ENCODE measurements at places on chromosomes 12 and 14.
A peak's percentile ranks its signal among the peaks of the same experiment; 100 is the strongest.

GRCh38 chr14:98077176-98077575 is 1194.8 kb downstream of the BCL11B start:
- no peak for DNase-seq

- no peak for DNase-seq
These were observed 3.2 kb upstream of the TBX5 start for GRCh38 chr12:114408886-114409851.

GRCh38 chr12:69024907-69025306 is 91.9 kb upstream of the CPM start:
- DNase-seq = no peak

DNA sequence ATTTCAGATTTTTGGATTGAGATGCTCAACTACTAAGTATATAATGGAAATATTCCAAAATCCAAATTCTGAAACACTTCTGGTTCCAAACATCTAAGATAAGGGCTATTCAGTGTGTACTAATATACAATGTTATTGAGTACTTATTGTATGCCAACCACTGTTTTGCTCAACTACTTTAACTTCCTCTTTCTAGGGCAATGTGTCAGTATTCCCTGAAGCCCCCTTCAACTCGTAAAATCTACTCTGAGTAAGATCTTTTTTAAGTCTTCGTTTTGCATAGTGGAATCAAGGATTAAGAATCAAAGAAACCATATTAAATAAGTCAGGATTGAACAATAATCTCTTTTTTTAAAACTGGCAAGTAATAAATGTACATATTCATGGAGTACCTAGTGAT is 45.5 kb downstream of the SPATA7 start:
- no peak for DNase-seq

DNA sequence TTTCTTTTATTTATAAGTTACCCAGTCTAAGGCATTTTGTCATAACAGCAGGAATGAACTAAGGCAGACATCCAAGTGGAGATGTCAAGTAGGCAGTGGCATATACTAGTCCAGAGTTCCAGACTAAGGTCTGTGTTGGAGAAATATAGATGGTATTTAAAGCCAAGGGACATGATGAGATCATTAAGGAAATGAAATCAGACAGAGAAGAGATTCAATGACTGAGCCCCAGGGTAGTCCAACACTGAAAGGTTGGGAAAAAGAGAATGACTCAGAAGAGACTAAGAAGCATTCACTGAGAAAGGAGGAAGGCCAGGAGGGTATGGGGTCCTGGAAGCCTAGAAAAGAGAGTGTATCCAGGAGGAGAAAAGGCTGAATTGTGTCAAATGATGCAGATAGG is 442.2 kb upstream of the CCDC196 start:
- no peak for DNase-seq

DNA sequence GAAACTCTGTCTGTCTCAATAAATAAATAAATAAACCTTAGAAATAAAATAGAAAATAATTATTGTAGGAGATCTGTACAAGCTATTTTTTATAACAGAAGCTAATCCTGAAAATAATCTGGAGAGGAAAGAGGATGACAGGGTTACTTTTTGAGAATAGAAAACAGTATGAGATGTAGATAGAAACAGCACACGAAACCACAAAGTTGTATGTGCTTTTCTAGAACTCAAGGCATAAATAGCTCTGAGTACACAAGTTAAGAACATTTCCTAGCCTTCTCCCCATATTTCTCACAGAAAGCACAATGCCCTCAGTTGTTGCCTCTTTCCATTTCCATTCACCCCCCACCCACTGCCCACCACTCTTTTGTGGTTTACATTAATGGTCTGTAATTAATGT is 35.7 kb downstream of the SLC38A4 start:
- DNase-seq = no peak

DNA sequence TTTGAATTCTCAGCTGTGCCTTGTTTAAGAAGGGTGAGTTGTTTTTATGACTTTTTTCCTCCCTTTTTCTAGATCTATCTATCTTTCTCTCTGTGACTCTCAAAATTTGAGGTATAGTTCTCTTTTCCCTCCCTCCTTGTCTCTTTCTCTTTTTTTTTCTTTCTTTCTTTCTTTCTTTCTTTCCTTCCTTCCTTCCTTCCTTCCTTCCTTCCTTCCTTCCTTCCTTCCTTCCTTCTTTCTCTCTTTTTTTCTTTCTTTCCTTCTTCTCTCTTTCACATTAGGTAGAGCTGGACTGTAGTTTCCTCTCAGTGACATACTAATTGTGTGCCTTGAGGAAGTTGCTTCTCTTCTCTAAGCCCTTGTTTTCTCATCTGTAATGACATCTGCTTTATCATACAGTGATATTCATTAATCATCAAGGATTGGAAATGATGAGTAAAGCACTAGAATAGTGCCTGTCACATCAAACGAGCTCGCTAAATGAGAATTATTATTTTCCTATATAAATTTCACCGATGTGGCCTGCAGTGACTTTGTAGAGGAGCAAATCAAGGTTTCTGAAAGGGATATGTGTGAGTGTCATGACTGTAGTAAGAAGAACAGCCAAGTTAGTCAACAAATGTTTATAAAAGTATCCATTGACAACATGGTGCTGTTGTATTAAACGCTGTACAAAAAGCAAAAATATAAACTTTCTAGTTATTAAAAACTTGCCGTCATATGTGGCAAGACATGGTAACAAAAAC is 78.9 kb upstream of the SLC38A2 start:
- DNase-seq = no peak

DNA sequence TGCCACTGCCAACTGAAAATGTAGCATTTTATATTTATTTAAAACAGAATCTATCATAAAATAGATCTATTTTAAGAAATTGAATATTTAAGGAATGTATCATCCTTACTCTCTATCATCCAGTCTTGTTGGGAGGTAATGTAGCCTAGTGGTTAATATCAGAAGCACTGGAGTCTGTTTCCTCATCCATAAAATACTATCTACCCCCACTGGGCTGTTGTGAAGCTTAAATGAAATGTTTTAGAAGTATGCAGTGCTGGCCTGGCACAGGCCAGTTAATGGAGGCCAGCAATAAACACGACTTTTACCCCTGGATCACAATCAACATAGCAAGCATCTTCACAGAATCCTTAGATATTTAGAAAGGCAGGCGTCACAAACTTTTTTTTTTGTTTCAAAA is 188.0 kb downstream of the CAND1 start:
- no peak for DNase-seq

DNA sequence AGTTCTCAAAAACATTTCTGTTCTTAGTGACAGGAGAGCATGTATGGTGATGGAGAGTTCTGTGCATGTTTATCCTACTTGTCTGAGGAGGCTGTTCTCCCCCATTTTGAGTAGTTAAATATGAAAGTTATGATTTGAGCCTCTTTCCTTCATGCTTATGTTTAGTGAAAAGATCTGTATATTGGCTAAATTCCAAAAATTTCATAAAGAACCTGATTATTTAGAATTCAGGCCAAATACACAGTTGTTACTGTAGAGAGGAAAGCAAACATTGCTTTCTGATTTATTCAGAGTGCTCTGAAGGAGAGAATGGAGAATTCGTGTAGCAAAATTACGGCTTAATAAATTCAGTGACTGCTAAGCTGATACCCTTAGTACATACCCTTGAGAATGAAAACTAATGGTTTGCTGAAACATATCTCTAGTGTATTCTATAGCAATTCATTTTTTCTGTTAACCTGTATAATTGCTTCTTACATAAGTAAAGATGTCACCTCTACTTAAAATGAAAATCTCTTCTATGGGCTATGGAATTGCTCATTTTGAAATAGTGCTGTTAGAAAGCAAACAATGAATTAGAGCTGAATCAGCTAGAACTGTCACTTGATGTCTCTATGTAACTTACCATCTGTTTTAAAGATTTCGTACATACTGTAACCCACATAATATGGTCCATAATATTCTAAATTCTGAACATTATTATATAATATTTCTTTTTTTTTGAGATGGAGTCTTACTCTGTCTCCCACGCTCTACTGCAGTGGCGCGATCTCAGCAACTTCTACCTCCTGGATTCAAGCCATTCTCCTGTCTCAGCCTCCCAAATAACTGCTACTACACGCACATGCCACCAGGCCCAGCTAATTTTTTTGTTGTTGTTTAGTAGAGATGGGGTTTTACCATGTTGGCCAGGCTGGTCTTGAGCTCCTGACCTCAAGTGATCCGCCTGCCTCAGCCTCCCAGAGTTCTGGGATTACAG is 417.0 kb upstream of the RGS6 start:
- DNase-seq = no peak

- no peak for DNase-seq
These were observed 8.0 kb downstream of the PHB2 start for GRCh38 chr12:6962285-6963015.

GRCh38 chr14:101150039-101150610 is 246.6 kb upstream of the RTL1 start:
- DNase-seq = no peak

DNA sequence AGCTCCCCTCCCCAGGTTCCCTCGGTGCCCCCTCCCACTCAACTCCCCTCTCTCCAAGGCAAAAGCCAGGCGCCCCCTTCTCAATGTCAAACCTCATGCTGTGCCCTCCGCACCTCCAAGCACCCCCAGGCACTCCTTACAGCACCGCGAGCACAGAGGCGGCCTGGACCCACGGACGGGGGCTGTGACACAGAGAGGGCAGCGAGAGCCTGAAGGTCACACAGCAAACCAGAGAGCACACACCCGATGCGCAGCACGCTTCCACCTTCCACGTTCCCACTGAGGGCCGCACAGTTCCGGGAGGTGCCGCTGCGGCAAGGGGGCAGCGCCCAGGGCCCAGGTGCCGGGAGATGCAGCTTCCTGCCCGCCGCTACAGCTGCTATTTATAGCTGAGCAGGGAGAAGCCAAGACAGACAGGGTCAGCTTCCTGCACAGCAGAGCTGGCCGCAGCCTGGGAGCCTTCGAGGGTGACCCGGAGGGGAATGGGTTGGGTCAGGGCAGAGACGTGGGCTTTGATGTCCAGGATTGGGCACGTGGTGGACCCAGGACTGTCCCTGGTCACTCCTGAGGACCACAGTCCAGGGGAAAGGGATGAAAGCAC is 12.9 kb downstream of the NCOR2 start:
- no peak for DNase-seq

- DNase-seq = peak; percentile 91
These were observed 104.3 kb upstream of the MAX start for GRCh38 chr14:65206448-65207096.

GRCh38 chr14:91419044-91419397 is 1.4 kb upstream of the CCDC88C start:
- peak; percentile 73 for DNase-seq

- no peak for DNase-seq
These were observed 20.2 kb upstream of the OASL start for GRCh38 chr12:121059031-121059898.

GRCh38 chr12:13142747-13143146 is 39.3 kb upstream of the GSG1 start:
- no peak for DNase-seq

DNA sequence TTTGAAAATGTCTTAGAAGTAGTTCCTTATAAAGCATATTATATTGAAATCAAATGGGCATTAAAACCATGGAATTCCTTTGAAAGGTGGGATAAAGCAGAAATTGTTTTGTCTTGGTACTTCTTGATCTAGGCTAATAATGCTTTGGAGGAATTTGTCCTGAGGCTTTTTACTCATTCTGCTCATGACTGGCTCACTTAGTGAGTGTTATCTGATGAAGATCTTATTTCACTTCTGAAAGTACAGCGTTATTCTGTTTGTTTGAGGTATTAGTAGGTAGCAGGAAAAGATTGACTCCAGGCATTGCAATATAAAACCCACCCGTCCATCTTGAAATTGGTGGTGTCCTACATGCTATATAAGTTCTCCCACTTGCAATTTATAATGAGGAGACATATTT is 5.5 kb downstream of the C12orf71 start:
- peak; percentile 27 for DNase-seq

- DNase-seq = no peak
These were observed 174.9 kb upstream of the RPH3A start for GRCh38 chr12:112616469-112617152.

- DNase-seq = no peak
These were observed 4.5 kb downstream of the LHX5 start for GRCh38 chr12:113467142-113467501.

DNA sequence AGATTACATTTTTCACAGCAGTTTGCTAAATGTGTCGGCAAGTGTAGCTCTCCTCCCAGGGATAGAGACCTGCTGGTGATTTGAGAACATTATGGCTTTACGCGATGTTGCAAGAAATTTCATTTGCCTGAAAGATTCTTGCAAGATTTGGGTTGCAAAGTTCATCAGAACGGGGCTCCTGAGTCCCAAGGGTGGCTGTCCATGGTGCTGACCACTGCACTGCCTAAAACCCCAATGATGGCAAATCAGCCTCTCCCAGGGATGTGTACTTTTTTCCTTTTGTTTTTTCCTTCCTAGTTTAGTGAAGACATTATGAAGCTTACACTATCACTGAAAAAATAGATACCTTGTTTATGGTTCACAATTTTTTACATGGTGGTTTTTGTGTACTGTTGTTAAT is 85.4 kb downstream of the WSCD2 start:
- DNase-seq = peak; percentile 3

DNA sequence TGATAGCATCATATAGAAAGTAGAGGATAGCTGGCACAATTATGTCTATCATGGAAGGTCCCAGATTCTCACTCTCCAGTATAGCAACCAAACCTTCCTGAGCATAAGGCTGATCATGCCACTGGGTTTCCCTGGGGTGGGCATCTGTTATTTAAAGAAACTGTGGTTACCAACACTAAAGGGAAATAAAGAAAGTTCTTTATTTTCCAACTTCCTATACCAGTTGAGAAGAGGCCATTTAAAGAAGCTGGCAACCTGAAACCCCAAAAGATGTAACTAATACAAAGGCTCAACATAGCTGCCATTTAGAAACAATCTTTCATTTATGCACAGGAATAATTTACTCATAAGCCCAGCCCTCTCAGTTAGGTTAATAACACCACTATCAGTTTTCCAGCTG is 3.1 kb downstream of the BCAT1 start:
- DNase-seq = no peak

GRCh38 chr12:100485983-100486382 is 12.3 kb downstream of the NR1H4 start:
- no peak for DNase-seq

GRCh38 chr12:40192704-40193255 is 32.0 kb upstream of the LRRK2 start:
- no peak for DNase-seq

DNA sequence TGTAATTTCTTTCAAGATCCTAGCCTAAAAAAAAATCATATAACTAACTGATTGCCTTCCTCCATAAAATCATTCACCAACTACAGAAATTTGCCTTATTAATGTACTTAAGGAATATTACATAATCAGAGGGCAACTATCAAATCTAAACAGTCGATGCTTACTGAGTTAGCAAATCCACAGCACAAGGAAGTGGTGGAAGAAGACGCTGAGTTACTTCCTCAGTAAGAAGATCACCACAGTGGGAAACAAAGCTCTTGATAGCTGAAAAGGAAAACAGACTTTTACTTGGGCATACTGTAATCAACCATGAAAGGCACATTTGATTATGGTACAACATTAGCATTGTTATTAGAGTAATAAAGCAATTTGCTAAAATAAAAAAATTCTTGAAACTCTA is 48.7 kb downstream of the HEATR5A start:
- no peak for DNase-seq

DNA sequence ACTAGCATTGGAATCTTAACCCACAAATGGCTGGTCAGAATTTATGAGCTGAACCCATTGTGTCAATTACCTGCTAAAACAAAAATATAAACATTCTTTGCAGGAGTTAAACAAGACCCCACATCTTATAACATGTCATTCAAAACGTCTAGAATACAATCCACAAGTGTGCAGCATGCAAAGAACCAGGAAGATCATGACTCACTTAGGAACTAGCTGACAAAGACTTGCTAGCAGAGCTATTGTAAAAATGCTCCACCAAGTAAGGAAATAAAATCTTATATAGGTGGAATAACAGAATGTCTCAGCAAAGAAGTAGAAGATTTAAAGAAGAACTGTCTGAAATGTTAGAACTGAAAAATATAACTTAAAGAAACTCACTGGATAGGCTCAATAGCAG is 26.5 kb upstream of the POC1B start:
- DNase-seq = no peak
